Tibial nerve (tissue), 4 donors: ENCODE measurements at places on chromosomes 16 and 17. TPM values are rescaled to one million over a fixed set of nuclear protein-coding genes. Genes with fewer than 3 reads are reported as not detected.

DNA sequence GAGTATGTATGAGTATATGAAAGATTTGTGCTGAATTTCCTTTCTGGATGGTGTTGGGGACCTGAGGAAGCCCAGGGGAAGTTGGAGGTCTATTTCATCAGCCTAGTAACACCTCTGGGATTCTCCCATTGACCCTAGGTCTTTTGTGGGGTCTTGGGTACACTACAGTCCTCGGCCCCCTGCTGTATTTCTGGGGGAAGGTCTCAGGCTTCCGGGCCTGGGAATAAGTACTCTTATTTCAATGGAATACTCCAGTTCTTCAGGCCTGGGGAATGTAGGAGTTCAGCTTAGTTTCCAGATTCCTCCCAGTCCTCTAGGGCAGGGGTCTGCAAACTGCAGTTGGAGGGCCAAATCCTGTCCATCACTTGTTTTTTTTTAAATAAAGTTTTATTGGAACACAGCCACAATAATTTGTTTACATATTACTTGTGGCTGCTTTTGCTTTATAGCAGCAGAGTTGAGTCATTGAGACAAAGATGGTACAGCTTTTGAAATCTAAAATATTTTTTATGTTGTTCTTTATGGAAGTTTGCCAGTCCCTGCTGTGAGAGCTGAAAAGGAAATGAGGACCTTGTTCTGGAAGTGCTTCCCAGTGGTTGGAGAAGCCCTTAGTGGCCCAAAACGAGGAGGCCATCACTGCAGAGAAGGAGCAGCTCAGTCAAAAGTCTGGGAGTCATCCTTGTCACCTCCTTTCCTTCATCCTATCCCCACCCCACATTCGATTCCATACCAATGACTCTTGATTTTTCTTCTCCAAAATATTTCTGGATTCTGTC, 142.5 kb upstream of the HS3ST2 start:
- H3K36me3 ChIP-seq: no peaks in the 10 kb centered on the region
- no peaks in the 10 kb centered on the region for H3K4me1 ChIP-seq
- H3K4me3 ChIP-seq: no peak overlapping the region
- DNase-seq: no peak
- no peak overlapping the region for H3K27ac ChIP-seq

DNA sequence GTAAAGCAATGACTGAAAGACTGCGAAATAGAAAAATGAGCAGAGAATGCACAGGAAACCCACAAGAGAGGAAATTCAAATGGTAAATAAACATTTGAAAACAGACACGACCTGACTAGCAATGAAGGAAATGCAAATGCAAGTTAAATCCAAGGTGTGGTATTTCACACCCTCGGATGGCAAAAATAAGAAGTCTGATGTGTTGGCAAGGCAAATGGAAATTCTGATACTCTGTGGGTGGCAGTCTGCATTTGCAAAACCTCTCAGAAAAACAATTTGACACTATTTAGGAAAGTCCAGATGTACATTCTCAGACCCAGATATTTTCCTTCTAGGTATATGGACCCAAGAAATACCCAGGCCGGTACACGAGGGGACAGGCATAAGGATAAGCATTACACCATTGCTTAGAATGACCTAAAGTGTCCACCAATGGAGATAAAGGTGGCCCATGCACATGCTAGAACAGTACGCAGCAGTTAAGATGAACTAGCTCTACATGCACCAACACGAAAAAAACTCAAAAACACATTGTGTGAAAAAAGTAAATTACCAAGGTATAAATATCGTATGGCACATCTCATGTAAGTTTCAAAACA, 116.7 kb downstream of the GAS7 start:
- no peak overlapping the region for H3K27ac ChIP-seq
- H3K4me1 ChIP-seq: peaks cover 8% of the 10 kb centered on the region
- no peak overlapping the region for H3K4me3 ChIP-seq
- no peak for DNase-seq
- H3K27me3 ChIP-seq: no peaks in the 10 kb centered on the region

GRCh38 chr17:48588528-48588927, 1.5 kb downstream of the HOXB3 start:
- no peaks in the 10 kb centered on the region for H3K36me3 ChIP-seq
- peaks cover 100% of the 10 kb centered on the region for H3K27me3 ChIP-seq
- no peak overlapping the region for H3K27ac ChIP-seq
- no peak overlapping the region for H3K4me3 ChIP-seq

DNA sequence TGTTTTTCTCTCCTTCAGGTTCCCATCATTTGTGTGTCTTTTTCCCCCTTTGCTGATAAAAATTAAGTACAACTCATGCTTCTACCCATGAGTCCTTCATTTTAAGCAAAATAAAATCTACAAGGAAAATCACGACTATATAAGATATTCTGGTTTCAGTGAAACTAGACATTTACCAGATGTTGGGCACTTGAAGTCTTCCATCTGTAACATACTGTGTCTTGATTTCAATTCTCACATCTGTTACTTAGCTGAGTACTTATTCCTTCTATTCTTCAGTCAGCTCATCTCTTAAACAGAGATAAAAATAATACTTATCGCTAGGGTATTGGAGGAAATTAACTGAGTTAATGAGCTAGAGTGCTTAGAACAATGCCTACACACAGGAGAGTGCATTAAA, 893.0 kb upstream of the SOX9 start:
- H3K4me1 ChIP-seq: no peaks in the 10 kb centered on the region
- H3K27ac ChIP-seq: no peak overlapping the region
- no peaks in the 10 kb centered on the region for H3K36me3 ChIP-seq
- DNase-seq: no peak

DNA sequence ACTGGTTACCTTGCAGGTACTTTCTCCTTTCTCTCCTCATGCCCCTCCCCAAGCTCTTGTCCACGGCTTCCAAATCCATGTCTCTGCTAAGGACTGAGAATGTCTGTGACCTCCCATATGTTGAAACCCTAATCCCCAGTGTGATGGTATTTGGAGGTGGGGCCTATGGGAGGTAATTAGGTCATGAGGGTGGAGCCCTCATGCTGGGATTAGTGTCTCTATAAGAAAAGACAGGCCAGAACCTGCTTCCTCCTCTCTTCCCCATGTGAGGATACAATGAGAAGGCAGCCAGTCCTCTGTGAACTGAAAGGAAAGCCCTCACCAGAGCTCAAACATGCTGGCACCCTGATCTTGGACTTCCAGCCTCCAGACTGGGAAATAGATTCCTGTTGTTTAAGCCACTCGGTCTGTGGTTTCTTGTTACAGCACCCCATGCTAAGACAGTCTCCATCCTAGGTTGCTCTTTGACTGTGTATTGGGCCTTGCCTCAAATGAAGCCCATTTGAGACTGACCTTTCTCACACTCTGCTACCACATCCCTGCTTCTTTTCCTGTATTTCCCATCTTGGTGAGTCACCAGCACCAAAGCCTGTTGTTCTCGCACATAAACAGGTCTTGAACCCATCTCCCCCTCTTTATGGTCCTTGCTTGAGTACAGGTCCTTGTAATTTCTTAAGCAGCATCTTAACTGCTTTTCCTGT, 135.0 kb downstream of the CDK5R1 start:
- no peaks in the 10 kb centered on the region for H3K36me3 ChIP-seq
- no peaks in the 10 kb centered on the region for H3K4me1 ChIP-seq
- no peak overlapping the region for H3K27ac ChIP-seq
- H3K4me3 ChIP-seq: no peak overlapping the region
- no peaks in the 10 kb centered on the region for H3K27me3 ChIP-seq

DNA sequence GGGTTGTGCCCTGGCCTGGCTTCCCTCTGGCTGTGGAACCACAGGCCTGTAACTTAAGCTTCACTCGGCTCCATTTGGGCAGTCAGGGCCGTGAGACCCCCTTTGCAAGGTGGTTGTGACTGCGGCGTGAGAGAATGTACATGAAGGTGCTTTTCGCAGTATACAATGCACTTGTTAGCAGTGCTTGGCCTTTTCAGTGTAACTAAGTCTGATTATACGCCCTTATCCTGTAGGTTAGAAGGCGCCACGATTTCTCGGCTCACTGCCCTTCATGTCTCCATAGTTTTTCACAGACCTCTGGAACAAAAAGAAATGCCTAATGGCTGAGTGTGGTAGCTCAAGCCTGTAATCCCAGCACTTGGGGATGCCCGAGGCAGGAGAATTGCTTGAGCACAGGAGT, 13.3 kb downstream of the SAP30BP start:
- DNase-seq: no peak
- peak overlapping the region; percentile 97 for H3K27ac ChIP-seq
- H3K27me3 ChIP-seq: no peaks in the 10 kb centered on the region
- no peak overlapping the region for H3K4me3 ChIP-seq
- H3K36me3 ChIP-seq: no peaks in the 10 kb centered on the region

- peaks cover 63% of the 10 kb centered on the region for H3K4me1 ChIP-seq
- H3K27me3 ChIP-seq: no peaks in the 10 kb centered on the region
- no peak for DNase-seq
Observed at GRCh38 chr17:59424331-59424730, 92.9 kb downstream of the YPEL2 start.

TSR3 gene
- total RNA-seq: 110 TPM

ACADVL gene
- total RNA-seq: 615 TPM

RNF112 gene
- 0.44 TPM for total RNA-seq

CDR2L gene
- total RNA-seq: 10.7 TPM

KCNH4 gene
- total RNA-seq: not detected
